ENCODE measurements at places on chromosomes 11 and 22. TPM values are rescaled to one million over a fixed set of nuclear protein-coding genes. Genes with fewer than 3 reads are reported as not detected.

- DNase-seq, result no peak
- H3K4me1 ChIP-seq, result peaks cover 6% of the 10 kb centered on the region
- H3K27ac ChIP-seq, result no peak overlapping the region
- H3K27me3 ChIP-seq, result peaks cover 4% of the 10 kb centered on the region
- H3K4me3 ChIP-seq, result no peak overlapping the region
- H3K36me3 ChIP-seq, result peaks cover 11% of the 10 kb centered on the region
Measured at GRCh38 chr11:2998073-2998850, 6.1 kb upstream of the NAP1L4 start.

Gene ADAMTS15
- total RNA-seq, result 0.99 TPM

- no peak overlapping the region for H3K27ac ChIP-seq
- H3K4me1 ChIP-seq, result no peaks in the 10 kb centered on the region
Measured at GRCh38 chr22:47069270-47069669, 306.8 kb downstream of the TBC1D22A start.

Gene DGCR6
- 0.87 TPM for total RNA-seq

DNA sequence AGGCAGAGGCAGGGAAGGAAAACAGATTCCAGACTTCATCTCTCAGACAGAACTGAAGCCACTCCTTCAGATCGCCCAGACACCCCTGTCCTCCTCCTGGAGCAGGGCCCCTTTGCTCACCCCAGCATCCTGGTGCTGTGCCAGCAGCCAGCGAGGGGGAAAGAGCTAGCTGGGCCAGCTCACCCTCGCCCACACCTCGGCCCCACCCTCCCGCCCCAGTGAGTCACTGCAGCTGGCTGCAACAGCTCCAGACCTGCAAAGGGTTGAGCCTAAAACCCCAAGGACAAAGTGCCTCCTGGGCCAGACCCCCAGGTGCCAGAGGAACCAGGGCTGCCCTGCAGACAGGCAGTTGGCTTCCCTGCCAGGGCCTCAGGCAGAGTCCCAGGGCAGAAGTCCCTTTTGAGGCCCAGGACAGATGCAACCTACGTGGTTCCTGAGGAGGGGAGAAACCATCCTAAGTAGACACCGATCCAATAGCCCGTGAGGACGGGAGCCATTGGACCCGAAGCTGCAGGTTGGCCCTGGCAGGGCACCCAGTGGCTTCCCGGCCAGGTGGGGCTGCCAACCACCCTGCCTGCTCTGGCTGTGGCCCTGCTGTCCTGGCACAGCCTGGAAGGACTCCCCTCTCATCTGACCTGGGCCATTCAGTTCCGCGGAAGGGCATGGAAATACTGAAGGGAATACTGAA, 7.2 kb downstream of the AHNAK start:
- peaks cover 11% of the 10 kb centered on the region for H3K27me3 ChIP-seq
- H3K36me3 ChIP-seq, result peaks cover 42% of the 10 kb centered on the region
- DNase-seq, result peak; percentile 91
- H3K4me1 ChIP-seq, result peaks cover 71% of the 10 kb centered on the region
- H3K4me3 ChIP-seq, result peak overlapping the region; percentile 98

DNA sequence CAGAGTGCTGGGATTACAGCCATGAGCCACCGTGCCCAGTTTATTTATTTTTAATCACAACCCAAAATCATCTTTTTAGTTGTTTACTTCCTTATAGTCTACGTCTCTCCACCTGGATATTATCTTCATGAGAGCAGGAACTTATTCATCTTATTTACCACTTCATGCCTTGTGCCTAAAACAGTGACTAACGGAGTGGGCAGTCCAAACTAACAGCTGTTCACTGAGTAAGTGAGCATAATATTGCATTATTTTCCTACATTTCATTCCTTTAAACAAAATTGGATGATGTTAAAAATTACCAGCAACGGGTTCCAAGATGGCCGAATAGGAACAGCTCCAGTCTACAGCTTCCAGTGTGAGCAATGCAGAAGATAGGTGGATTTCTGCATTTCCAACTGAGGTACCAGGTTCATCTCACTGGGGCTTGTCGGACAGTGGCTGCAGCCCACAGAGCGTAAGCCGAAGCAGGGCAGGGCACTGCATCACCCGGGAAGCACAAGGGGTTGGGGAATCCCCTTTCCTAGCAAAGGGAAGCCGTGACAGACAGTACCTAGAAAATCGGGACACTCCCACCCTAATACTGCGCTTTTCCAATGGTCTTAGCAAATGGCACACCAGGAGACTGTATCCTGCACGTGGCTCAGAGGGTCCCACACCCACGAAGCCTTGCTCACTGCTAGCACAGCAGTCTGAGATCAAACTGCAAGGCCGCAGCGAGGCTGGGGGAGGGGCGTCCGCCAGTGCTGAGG, 14.1 kb downstream of the TMEM123 start:
- no peak for DNase-seq
- H3K36me3 ChIP-seq, result peaks cover 42% of the 10 kb centered on the region
- peaks cover 41% of the 10 kb centered on the region for H3K4me1 ChIP-seq
- H3K4me3 ChIP-seq, result no peak overlapping the region
- no peak overlapping the region for H3K27ac ChIP-seq

GRCh38 chr22:43151251-43152002, at the start of gene TSPO:
Gene TSPO, plus strand, starts transcription at chr22:43151559. Its CDS starts 7,680 bp downstream, at chr22:43159239.
- peak within 1 kb of the TSS; percentile 92 for H3K4me3 ChIP-seq
- peak within 1 kb of the TSS; percentile 79 for H3K27ac ChIP-seq
- no peaks in the 10 kb centered on the region for H3K36me3 ChIP-seq
- H3K4me1 ChIP-seq, result peaks cover 12% of the 10 kb centered on the region
- peaks cover 3% of the 10 kb centered on the region for H3K27me3 ChIP-seq
- DNase-seq, result peak; percentile 34

- no peak overlapping the region for H3K4me3 ChIP-seq
- peaks cover 5% of the 10 kb centered on the region for H3K4me1 ChIP-seq
- H3K36me3 ChIP-seq, result no peaks in the 10 kb centered on the region
- DNase-seq, result peak; percentile 24
- peaks cover 24% of the 10 kb centered on the region for H3K27me3 ChIP-seq
Measured at GRCh38 chr11:363948-364761, 5.1 kb upstream of the B4GALNT4 start.

Gene CSNK2A3
- total RNA-seq, result 0.84 TPM

Gene RCOR2
- 0.43 TPM for total RNA-seq

DNA sequence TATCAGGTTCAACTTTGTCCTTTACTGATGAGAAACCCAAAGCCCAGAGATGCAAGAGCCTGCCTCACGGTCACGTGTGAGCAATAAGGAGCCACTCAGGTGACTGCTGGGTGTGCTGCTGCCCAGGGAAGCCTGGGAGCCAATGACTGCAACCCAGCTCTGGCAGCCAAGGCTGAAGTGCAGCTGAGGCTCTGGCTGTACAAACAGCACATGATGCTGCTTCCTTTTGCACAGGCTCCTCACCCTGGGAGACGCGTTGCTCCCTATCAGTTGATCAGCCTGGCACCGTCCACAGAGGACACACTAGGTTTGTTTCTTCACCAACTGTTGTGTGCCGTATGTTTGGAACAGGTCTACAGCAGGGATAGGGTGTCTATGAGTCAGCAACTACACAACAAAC, 168.7 kb downstream of the EFCAB6 start:
- no peak overlapping the region for H3K27ac ChIP-seq
- H3K4me3 ChIP-seq, result no peak overlapping the region
- H3K36me3 ChIP-seq, result peaks cover 13% of the 10 kb centered on the region
- no peaks in the 10 kb centered on the region for H3K4me1 ChIP-seq
- peaks cover 4% of the 10 kb centered on the region for H3K27me3 ChIP-seq
- DNase-seq, result no peak

Gene MS4A3
- not detected for total RNA-seq

Gene TIGD3
- total RNA-seq, result not detected

DNA sequence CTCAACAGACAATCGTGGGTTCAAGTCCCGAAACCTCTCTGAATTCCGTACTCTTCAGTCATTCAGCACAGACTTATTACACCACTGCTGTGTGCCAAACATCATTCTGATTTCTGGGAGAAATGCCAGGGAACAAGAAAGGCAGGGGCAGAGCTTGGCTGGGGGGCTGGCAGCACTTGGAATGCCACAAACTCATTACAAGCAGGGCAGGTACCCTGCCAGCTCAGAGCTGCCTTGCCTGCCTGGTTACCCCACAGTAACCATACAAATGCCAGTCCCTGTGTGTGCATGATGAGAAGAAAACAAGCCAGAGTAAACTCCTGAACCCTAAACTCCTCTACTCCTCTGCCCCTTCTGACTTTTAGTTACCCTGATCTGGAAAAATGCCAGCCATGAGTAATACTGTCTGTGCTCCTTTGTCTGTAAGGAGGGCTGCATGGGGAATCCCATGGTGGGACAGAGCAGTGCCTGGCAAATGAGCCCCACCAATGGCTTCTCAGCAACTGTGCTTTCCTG, 6.9 kb upstream of the RAD9A start:
- no peak overlapping the region for H3K27ac ChIP-seq
- no peaks in the 10 kb centered on the region for H3K36me3 ChIP-seq
- H3K4me3 ChIP-seq, result no peak overlapping the region
- DNase-seq, result peak; percentile 39
- H3K4me1 ChIP-seq, result peaks cover 43% of the 10 kb centered on the region

Gene ARHGAP8
- total RNA-seq, result not detected

GRCh38 chr11:2380807-2381350, 3.8 kb downstream of the CD81 start:
- no peak for DNase-seq
- peak overlapping the region; percentile 94 for H3K4me3 ChIP-seq
- 0 out of 2 replicates have a peak, but pooled peaks cover 5% of the 10 kb centered on the region for H3K36me3 ChIP-seq
- peaks cover 48% of the 10 kb centered on the region for H3K4me1 ChIP-seq
- peak overlapping the region; percentile 67 for H3K27ac ChIP-seq

Gene PLAAT3
- total RNA-seq, result 8.2 TPM

GRCh38 chr22:32144496-32145274, 14.4 kb downstream of the C22orf42 start:
- H3K27ac ChIP-seq, result no peak overlapping the region
- H3K27me3 ChIP-seq, result peaks cover 22% of the 10 kb centered on the region
- H3K4me3 ChIP-seq, result no peak overlapping the region
- H3K4me1 ChIP-seq, result no peaks in the 10 kb centered on the region
- no peak for DNase-seq

- H3K4me3 ChIP-seq, result no peak overlapping the region
- 0 out of 2 replicates have a peak overlapping the region, but pooled peaks have one; percentile 2 for H3K27ac ChIP-seq
- peaks cover 33% of the 10 kb centered on the region for H3K36me3 ChIP-seq
- peaks cover 8% of the 10 kb centered on the region for H3K27me3 ChIP-seq
- peaks cover 12% of the 10 kb centered on the region for H3K4me1 ChIP-seq
Measured at GRCh38 chr11:123611698-123612097, 42.7 kb downstream of the SCN3B start.

- DNase-seq, result no peak
- peaks cover 2% of the 10 kb centered on the region for H3K27me3 ChIP-seq
- H3K27ac ChIP-seq, result no peak overlapping the region
- no peak overlapping the region for H3K4me3 ChIP-seq
- H3K36me3 ChIP-seq, result peaks cover 10% of the 10 kb centered on the region
- H3K4me1 ChIP-seq, result peaks cover 19% of the 10 kb centered on the region
Measured at GRCh38 chr22:19955241-19956128, 13.9 kb upstream of the TXNRD2 start.

DNA sequence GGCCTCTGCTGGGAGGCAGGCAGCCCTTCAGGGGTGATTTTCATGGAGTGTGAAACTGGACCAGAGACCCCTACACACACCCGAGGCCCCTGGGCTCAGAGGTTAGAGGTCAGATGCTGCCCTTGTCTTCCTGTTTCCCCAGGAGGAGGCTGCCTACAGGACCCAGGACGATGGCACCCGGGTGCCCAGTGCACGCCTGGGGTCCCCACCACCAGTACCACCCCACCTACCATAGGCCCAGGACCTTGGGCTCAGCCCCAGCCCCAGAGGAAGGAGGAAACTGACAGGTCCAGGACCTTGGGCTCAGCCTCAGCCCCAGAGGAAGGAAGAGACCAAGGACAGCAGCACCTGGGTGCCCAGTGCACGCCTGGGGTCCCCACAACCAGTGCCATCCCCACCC, 79.2 kb downstream of the BRD1 start:
- H3K4me1 ChIP-seq, result no peaks in the 10 kb centered on the region
- no peak overlapping the region for H3K4me3 ChIP-seq
- no peaks in the 10 kb centered on the region for H3K27me3 ChIP-seq
- H3K27ac ChIP-seq, result no peak overlapping the region
- H3K36me3 ChIP-seq, result peaks cover 10% of the 10 kb centered on the region

DNA sequence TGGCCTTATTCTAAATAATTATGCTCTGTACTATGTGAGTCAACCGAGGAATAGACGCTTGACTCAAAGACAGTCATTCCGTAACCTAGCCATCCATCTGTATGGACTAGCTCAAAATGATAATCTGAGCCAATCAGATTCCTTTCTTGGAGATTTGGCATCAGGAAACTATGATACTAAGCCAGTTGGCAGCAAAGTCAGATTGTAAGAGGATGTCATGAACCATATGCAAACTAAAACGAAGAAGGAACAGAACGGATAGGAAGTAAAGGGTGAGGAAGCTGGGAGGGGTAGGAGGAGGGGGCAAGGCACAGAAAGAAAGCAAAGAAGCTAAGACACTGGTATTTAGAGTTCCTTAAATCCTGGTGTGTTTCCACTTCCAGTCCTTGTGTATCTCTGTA, 10.7 kb upstream of the SESN3 start:
- H3K4me1 ChIP-seq, result no peaks in the 10 kb centered on the region
- H3K27ac ChIP-seq, result no peak overlapping the region
- no peak overlapping the region for H3K4me3 ChIP-seq
- DNase-seq, result no peak
- H3K36me3 ChIP-seq, result no peaks in the 10 kb centered on the region

Gene LDLRAD3
- 5.8 TPM for total RNA-seq

DNA sequence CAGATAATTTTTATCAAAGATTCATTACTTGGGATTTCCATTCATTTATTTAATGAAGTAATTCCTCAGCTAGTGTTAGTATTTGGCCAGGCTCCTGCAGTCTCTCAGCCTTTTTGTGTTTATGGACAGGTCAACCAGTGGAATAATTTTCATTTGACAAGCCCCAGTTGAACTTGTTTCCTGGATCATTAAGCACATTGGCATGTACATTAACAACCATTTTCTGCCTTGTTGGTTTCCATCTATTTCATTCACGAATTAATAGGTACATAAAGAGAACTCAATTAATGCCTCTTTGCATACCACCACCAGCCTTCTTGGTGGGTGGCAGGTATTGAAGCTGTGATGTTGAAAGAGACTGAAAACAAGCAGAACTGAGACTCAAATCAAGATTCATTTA, 745.2 kb downstream of the KCNA4 start:
- DNase-seq, result no peak
- H3K4me3 ChIP-seq, result no peak overlapping the region
- peaks cover 40% of the 10 kb centered on the region for H3K4me1 ChIP-seq

Gene MRGPRF
- total RNA-seq, result 62.1 TPM

- no peak overlapping the region for H3K4me3 ChIP-seq
- H3K27ac ChIP-seq, result no peak overlapping the region
- H3K4me1 ChIP-seq, result peaks cover 16% of the 10 kb centered on the region
- no peaks in the 10 kb centered on the region for H3K27me3 ChIP-seq
- peaks cover 6% of the 10 kb centered on the region for H3K36me3 ChIP-seq
Measured at GRCh38 chr11:46984987-46985386, 48.4 kb downstream of the CSTPP1 start.
